ENCODE measurements at places on chromosomes 2 and 18. TPM values are rescaled to one million over a fixed set of nuclear protein-coding genes. Genes with fewer than 3 reads are reported as not detected.

DNA sequence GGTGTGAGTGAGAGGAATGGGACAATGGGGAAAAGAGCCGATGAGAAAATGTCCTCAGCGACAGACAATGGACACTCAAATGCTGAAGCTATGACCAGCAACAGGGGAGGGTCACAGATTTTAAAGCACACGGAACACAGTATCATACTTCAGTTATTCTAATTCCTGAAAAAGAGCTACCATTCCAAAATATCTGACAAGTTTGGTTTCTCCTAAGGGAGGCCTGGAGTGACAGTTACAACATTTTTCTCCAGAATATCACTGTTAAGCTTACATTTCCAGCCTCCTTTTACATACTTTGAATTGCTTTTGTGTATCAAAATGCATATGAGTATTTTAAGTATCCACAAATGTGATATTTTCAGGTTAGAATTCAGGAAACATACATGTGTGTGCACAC lies 321.6 kb upstream of the THUMPD2 start:
- no peak for DNase-seq

GRCh38 chr2:234249034-234249735 lies 198.7 kb downstream of the SPP2 start:
- no peak for DNase-seq

GRCh38 chr18:25010623-25011374 lies 341.2 kb downstream of the ZNF521 start:
- DNase-seq = no peak

GRCh38 chr18:65365245-65365980 lies 385.4 kb upstream of the CDH7 start:
- no peak for DNase-seq

DNA sequence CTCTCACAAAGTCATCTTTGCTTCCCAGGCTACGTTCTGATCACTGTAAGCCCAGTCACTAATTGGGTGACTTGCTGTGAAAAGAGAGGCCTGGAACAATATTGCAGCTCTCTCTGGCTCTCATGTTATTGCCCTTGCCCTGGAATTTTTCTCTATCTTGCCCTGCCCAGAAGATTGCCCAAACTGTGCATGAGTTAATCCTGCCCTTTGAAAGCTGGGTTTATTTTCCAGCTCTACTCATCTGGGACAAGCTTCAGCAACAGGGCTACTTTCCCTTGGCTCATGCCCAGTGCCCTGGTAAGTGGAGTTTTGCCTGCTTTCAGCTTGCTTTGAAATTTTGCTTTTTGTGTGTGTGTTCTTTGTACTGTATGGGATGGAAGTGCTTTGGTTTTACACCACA lies 6.9 kb upstream of the EHBP1 start:
- DNase-seq = no peak

DNA sequence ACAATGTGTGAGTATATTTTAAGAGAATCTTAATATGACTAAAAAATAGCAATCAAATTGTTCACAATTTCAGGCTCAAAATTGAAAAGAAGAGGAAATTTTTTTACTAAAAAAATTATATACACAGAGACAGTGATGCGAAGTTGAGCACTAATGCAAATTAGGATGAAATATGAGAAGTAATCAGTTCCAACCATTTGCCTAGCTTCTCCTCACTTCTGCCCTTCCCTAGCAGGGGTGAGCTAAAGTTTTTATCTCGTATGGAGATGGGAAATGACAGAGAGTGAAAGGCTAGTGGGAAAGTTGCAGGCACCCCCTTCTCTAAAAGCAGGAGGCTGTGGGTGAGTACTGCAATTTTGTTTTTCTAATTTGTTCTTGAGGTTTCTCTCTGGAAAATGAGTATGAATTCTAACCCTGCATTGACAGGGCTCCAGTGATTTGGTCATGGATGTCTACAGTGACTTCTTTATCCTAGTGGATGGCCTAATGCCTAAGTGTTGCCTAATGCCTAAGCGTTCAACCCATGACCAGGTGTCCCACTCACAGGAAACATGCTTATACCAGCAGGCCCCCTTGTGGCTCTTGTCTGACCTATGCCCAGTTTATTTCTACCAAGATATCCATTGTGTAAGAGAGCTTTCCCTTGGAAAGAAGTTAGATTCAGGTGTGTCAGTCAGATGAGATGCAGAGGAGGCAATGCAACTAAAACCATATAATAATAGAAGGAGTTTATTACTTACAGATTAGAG lies 78.0 kb upstream of the HNMT start:
- no peak for DNase-seq

DNA sequence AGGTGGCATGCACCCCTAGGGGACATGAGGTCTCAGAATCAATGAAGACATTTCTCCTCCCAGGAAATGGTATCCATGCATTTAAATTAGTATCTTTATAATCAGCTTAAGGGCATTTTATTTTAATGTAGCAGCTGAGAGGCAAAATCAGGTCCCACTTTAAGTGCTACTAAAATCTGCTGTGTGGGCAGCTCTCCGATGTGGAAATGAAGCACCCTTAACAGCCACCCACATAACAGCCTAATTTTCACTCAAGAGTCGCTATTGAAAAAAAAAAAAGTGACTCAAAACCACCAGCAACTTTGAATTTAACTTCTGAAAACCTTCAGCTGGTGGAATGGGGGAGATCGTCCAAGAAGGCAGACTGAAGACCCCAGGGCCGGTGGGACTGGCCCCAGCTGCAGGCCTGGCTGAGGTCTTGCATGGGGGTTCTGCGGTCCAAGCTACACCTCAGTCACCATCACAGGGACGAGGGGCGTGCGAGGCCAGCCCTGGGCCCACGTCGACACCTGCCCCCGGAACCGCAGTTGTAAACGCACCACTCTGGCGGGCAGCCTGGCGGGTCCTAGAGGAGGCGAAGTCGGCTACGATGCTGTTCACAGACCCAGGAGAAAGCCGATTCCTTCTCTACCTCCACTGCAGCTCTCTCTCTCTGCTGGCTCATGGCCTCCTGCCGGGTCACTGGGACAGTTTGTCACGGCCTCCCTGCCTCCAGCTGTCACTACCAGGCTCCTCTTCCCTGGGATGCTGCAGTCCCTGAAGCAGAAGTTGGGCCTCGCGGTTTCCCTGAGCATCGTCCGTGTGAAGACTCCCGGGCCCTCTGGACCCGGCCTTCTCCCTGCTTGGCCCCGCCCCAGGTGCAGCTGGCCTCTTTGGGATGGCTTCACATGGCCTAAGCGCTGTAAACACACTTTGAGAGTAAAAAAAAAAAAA lies 111.9 kb downstream of the KCNF1 start:
- DNase-seq = no peak

- no peak for DNase-seq
Measured at GRCh38 chr2:89831641-89832498, 1140.4 kb downstream of the RPIA start.

DNA sequence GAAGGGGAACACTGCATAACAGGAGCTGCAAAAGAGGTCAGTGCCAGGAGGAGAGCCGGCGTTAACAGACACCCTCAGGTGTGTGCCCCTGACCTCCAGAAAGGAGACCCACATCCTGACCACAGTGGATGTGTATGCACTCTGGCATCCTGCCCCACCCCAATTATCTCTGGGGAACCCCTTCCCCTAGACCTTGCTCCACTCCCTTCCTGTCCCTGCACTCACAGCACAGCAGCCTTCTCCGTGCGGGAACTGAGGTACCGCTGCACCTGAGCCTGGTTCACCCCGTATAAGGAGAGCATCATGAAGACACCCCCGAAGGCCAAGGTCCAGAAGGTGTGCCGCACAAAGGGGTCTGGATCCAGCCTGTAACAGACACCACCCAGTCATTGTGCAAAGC lies 7.3 kb upstream of the ATRAID start:
- no peak for DNase-seq

The NEU4 gene
- 1.6 TPM for total RNA-seq

The SEMA4F gene
- 14.7 TPM for total RNA-seq

The ALK gene
- total RNA-seq = 2.0 TPM

The GYPC gene
- 19.6 TPM for total RNA-seq

The LAMA3 gene
- 1.2 TPM for total RNA-seq

All from frontal cortex (tissue), 4 donors.